ENCODE measurements at places on chromosomes 3 and 15.
A peak's percentile ranks its signal among the peaks of the same experiment; 100 is the strongest.

DNA sequence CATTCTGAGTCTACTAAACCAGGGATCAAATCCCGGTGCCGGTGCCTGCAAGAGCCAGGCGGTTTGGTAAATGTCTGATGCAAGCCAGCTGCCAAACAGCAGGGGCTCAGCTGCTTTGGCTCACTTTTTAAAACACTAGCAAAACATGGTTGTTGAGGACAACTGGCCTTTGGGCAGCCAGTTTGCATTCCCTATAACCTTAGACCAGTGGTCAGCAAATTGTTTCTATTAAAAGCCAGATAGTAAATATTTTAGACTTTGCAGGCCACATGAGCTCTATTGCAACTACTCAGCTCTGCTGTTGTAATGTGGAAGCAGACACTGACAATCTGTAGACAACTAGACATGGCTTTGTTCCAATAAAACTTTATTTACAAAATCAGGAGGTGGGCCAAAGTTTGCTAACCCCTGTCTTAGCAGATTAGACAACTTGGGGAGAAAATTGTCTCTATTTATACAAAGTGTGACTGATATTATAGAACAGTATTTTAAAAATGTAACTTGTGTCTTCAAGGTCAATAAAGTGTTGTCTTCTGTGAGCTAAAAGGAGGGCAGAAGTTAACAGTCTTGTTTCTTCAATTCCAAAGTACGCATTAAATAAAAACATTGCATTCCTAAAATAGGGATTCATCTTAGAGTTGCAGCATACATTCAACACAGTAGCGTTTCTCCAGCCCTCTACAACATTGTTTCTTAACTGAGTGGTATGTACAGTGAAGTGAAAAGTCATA, 67.6 kb downstream of the SSUH2 start:
- DNase-seq = no peak

DNA sequence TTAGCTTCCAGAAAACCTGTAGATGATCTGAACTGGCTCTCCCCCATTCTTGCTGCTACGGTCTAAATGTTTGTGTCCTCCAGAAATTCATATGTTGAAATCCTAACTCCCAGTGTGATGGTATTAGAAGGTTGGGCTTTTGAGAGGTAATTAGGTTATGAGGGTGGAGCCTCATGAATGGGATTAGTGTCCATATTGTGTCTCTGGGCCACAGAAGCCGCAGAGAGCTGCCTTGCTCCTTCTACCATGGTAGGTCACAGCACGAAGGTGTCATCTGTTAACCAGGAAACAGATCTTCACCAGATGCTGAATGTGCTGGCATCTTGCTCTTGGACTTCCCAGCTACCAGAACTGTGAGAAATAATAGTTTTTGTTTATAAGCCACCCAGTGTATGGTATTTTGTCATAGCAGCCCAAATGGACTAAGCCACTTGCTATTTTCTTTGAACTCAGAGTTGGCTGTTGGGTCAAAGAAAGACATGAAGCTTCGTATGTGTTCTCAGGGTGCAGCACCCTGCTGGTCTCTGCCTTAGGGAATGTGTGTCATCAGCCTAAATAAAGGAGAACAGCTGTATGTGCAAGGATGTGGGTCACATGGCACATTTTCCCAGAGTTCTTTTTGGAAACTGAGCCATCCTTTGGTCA, 317.5 kb upstream of the SLCO3A1 start:
- no peak for DNase-seq

GRCh38 chr3:145266368-145266767, 894.6 kb downstream of the PLOD2 start:
- DNase-seq = no peak

- DNase-seq = no peak
Observed at GRCh38 chr15:59812889-59813288, 123.8 kb upstream of the BNIP2 start.

DNA sequence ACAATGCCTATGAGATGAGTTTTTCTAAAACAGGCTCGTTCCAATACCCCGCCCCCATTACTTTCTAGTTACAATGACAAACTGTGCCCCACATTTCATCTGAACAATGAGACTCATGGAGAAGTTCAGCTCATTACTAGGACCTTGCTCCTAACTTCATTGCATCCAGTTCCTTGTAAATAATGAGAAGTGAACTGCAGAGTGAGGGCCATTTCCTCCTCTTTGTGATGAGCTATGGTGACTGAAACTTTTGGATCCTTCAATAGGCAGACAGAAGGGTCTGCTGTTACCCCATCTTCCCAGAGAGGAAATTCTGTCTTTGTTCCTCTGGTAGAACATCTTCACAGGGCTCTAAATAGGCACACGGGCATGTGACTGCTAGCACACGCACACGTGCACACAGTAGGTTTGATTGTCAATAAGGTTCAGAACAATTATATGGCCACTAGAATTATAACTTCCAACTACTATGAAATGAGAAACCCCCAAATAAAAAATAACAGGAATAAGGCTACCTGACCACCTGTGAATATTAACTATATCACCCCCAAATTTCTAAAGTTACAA, 51.8 kb downstream of the SERP1 start:
- no peak for DNase-seq

DNA sequence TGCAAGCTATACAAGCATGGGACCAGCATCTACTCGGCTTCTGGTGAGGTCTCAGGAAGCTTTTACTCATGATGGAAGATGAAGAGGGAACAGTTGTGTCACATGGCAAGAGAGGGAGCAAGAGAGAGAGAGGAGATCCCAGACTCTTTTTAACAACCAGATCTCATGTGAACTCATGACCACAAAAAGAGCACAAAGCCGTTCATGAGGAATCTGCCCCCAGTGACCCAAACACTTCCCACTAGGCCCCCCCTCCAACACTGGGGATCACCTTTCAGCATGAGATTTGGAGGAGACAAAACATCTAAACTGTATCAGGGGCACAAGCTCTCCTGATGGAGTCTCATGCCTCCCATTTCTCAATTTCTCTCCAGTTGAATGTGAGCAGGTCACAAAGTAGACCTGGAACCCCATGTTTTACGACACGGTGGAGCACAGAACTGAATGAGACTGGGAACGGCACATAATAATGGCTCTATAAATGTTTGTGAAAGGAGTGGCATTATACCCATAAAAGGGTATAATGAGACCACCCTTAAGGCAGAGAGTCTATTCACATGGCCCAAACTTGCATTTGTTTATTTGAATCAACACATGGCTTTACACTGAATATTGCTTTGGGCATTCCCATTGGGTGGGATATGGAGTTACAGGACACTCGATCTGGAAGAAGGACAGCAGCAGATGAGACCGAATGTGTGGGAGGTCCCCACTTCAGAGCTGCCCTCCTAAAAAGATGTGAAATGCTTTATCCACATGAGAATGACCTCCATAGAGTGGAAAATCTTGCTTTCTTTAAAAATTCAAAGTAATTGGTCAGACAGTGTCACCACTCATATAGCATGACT, 38.8 kb downstream of the IL16 start:
- DNase-seq = no peak

DNA sequence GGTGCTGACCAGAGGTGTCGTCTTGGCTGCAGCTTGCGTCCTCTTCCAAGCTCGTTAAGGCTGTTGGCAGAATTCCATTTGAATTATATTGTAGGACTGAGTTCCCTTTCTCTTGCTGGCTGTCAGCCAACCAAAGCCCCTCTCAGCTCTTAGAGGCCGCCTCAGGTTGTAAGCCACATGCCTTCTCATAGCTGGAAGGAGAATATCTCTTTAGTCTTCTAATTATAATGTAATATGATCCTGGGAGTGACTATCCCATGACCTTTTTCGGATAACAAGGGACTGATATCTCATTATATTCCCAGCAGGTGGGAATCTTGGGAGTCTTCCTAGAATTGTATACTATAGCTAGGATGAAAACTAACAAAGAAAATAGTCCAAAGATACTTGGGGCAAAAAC, 4.8 kb downstream of the SCG5 start:
- DNase-seq = no peak

- DNase-seq = no peak
Observed at GRCh38 chr3:187623285-187623814, 46.8 kb downstream of the SST start.

DNA sequence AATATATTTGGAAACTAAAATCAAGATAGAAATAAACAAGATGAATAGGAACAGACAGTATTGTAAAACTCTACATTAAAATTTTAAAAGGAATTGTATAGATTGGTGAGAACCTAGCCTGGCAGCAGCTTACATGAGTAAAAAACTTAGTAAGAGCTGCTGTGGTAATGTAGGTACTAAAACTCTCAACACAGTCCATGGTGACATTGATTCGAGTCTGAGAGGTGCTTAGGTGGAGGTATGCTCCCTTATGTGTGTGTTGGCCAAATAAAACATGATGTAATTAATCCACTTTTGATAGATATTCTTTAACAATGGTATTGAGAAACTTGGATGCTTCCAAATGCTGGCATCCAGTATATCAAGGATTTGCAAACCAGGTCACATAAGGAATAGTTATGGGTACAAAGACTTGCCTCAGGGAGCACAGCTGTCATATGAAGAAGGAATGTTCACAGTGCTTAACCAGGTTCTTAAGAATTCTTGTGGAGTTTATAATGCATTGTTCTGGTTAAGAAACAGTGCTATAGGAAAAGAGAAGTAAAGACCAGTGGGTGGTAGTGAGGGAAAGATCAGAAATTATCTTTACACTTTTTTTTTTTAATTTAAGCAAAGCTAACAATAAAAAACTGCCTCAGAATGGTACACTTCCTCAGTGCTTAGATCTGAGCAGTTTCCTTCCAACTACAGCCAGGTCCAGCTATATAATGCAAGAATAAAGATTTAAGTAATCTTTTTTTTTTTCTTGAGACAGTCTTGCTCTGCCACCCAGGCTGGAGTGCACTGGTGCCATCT, 24.6 kb upstream of the IL20RB start:
- no peak for DNase-seq

DNA sequence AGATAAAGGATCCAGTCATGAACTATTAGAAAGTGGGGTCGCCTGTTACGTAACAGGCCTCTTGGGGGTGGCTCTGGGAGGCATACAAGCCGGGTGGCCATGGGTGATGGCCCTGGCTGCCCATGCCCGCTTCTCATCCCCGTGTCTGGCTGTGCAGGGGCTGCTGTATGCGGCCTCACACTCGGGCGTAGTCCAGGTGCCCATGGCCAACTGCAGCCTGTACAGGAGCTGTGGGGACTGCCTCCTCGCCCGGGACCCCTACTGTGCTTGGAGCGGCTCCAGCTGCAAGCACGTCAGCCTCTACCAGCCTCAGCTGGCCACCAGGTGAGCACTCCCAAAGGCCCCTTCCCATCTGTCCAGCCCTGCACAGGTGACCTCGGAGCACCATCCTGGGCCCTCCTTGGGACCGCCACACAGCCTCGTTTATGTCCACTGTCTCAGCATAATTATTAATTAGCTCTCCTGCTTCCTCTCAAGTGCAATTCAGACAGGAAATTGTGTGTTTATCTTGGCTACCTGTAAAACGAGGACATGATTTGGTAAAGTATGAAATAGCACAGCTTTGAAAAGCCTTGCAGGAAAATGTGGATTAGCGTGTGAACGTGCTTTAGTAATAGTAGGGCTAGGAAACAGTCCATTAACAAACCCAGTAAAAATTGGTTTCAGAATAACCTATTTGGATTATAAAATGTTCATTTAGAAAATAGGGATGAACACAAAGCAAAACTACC, 8.1 kb downstream of the CIB1 start:
- no peak for DNase-seq

GRCh38 chr15:39502082-39502447, 78.8 kb upstream of the THBS1 start:
- DNase-seq = no peak

- no peak for DNase-seq
Observed at GRCh38 chr3:48151807-48152427, 36.3 kb downstream of the CDC25A start.

DNA sequence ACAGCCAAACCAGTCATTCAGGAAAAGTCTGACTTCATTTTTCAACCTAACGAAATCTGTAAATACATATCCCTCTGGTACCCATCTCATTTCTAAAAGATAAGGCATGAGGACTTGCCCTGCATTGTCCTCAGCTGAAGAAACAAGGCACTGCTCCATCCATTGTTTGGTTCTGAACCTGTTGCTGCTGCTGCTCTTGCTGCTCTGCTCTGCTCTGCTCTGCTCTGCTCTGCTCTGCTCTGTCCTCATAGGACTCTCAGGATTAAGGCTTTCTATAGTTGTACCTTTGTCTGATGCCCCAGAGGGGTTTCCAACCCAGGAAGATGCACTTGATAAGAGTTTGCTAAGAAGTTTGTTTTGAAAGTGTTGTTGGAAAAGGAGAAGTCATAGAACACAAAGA, 38.2 kb downstream of the CMSS1 start:
- DNase-seq = no peak

GRCh38 chr3:9782770-9783169, 9.5 kb downstream of the TADA3 start:
- DNase-seq = no peak

- no peak for DNase-seq
Observed at GRCh38 chr15:98827217-98827616, 178.9 kb downstream of the IGF1R start.

GRCh38 chr3:48151058-48151806, 37.0 kb downstream of the CDC25A start:
- DNase-seq = peak; percentile 76

DNA sequence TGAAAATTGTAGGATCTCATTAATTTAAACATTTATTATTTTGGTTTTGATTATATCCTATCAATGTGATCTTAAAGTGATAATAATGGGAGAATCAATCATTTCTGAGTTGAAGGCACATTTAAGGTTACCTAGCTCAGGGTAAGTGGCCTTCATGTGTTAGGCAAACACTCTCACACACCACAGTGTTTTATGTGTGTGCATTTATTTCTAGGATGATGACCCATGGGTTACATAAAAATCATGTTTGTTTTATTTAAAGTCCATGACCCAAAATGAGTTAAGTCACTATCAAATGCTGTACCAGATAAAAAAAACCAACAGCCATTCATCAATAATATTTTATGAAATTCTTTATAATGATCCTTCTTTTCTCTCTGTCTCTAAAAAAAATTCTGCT, 520.8 kb downstream of the GRM7 start:
- no peak for DNase-seq

GRCh38 chr3:61269435-61269834, 18.2 kb upstream of the FHIT start:
- no peak for DNase-seq

- no peak for DNase-seq
Observed at GRCh38 chr3:144593881-144594280, 622.3 kb downstream of the DIPK2A start.

DNA sequence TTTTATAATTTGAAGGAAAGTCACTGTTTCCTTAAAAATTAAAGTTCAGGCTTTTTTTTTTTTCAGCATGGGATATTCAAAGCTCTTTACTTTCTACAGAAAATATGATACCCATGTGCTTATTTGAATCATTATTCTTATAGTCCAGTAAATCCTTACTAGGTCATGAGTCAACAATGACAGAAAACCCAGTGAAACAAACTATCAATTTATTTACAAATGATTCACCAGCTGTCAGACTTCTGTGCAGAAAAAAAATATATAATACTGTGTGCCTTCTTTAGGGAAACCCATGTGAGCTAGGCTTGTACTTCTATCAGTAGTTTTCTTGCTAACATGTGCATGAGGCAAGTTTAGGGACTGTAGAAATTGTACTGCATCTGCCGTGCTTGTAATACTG, 1.2 kb downstream of the ACP3 start:
- DNase-seq = no peak

Measured in nephron progenitor cell (in vitro differentiated cells).